Hematopoietic multipotent progenitor cell treated with erythropoietin and hydrocortisone succinate and interleukin-3 and kit ligand, for 4 days (in vitro differentiated cells): ENCODE measurements at places on chromosomes 5 and 9.

GRCh38 chr5:66230551-66230950 is 86.5 kb downstream of the SREK1 start:
- DNase-seq = peak; percentile 13

GRCh38 chr9:15227491-15227890 is 79.5 kb downstream of the TTC39B start:
- DNase-seq = no peak

GRCh38 chr9:2473681-2474080 is 147.9 kb upstream of the VLDLR start:
- DNase-seq = no peak

- DNase-seq = peak; percentile 74
Observed at GRCh38 chr9:98807070-98807813, at the start of gene GALNT12. TSS of gene GALNT12 (plus strand) at chr9:98807670. CDS start at chr9:98807699, 29 bp downstream.

DNA sequence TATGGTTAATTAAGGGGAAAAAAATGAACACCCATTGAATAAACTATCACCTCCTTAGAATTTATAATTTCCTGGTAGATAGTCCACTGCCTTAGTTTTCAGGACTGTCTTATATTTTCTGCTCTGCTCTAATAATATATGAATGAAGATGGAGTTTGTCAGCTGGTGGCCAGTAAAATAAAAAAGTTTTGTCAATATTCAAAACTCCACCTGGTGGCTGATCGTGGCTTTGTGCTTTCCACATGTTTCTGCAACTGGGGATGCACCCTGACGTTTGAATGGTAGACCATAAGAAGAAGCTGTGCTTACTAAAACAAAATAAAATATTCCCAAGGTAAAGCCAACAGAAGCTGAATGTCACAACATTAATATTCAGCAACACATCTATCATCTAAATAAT is 286.6 kb upstream of the IZUMO3 start:
- DNase-seq = peak; percentile 16

DNA sequence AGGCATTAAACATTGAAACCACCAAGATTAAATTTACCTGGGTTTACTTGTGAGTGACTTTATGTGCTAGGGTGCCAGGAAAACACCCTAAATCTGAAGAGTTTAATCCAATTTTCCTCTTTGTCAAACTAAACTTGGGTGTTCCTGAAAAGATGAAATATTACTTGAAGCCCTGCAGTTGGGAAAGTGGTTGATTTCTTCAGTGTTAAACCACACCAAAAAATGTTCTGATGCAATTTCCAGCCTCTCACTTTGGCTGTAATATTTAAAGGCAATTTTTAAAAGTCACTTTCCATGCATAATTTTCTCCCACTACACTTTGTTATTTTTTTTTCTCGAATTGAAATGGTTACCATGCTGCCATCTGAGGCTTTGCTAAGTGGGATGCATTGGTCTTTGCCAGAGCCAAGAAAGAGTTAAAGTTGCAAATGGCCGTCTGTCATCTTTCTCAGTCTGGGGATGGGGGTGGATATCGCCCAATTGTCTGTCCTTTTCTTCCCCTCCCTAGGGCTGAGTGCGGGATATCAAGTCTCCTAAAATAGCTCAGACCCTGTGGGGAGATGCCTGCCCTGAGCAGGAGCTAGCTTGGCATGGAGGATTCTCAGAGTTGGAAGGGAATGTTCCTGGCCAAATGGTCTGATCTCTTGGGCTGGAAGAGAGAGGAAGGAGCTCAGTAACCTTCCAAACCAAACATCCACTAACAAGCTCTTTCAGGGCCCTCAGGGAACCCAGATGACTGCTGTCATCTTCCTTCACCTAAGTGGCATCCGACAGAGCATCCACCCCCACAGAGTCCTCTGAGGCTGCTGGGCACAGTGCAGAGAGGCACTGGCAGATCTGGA is 13.6 kb upstream of the SHB start:
- no peak for DNase-seq

GRCh38 chr9:99058964-99059921 is 45.7 kb upstream of the TGFBR1 start:
- peak; percentile 90 for DNase-seq

DNA sequence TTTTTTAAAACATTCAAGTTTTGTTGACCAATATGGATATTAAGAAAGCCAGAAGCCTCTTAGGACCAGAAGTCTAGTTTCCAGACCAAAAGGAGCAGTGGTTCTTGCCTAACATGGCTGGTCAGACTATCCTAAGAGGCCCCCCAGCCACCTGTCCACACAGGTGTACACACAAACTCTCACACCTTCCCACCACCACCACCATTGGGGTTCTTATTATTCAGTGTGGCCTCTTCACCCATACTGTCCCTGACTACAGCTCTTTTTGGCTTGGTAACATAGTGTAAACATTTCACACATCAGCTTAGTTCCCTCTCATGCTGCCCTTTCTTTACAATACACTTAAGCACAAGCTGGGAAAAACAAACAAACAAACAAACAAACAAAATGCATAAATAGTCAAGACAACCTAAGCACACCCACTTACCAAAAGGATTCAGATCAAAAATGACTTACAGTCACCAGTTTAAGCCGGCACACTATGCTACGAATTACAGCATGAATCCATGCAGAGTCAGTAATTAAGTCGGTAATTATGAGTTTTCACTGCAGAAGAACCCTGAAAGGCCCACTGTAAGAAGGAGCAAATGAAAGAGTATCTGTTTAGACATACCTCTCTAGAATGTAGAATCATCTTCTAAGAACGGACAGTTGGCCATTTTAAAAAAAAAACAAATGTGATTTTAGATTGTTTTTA is 9.5 kb downstream of the LHFPL2 start:
- no peak for DNase-seq

- DNase-seq = no peak
Observed at GRCh38 chr5:97735209-97735608, 552.2 kb upstream of the RIOK2 start.

GRCh38 chr9:97412626-97413385 is 910 bp downstream of the TDRD7 start:
- DNase-seq = peak; percentile 54

DNA sequence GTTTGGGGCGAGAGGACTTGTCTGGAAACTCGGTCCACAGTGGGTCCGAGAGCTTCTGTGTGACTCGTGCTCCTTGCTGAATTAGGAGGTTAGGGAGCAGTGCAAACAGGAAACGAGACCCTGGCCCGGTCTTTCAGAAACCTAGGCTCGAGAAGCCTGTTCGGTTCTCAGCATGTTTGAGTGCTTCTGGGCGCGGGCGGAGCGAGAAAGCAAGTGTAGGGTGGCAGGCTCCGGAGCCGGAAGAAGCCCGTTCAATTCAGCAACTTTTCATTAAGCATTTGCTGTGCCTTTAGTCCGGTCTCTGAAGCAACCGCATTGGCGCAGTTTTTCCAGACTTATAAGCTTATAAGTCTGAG is 547 bp downstream of the CLTA start:
- peak; percentile 62 for DNase-seq

GRCh38 chr5:81639556-81639955 is 111.3 kb downstream of the SSBP2 start:
- no peak for DNase-seq

DNA sequence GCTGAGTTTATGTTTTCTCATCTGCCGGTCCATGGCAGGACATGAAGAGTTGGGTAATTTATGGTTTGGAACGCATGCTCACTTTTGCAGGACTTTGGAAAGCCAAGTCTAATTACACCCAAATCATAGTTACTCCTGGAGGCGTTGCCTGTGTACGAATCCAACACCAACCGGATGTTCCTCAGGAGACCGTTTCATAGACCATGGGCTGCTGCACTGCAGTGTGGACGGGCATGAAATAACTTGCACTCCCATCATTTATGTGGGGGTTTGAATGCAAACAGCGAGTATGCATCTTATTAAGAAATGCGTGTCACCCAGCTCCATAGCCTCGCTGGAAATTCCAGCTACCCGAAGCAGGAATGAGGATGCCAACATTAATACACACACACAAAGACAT is 96.1 kb upstream of the IRX2 start:
- no peak for DNase-seq

DNA sequence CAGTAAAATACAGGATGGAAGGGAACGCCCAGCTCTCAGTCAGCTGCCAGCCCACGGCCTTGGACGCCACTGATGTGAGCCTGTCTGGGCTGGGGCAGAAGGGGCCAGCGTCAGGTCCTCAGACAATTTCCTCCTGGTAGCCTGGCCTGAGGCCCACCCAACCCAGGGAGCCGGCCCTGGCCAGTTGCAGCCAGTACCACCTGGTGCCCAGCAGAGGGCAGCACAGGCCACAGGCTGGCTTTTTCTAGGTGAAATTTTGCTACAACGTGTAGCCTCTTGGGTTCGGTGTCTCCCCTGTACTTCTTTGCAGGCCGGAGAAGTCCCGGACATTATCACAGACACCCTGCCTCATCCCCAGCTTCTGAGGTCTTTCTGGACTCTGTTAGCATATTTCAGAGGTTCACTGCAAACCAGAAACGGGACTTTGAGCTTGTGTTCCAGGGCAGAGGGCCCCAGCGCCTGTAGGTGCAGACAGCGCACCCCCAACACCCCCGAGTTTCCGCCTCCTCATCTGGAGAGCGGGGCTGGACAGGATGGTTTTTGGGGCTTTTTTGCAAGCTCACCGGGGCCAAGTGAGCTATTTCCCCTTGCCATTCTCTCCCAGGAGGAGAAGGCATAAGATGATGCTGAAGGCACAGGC is 45.9 kb upstream of the KCNMB1 start:
- peak; percentile 76 for DNase-seq

- no peak for DNase-seq
Observed at GRCh38 chr9:124038239-124038638, 26.7 kb downstream of the LHX2 start.

GRCh38 chr5:53338971-53339370 is 141.5 kb upstream of the FST start:
- no peak for DNase-seq

DNA sequence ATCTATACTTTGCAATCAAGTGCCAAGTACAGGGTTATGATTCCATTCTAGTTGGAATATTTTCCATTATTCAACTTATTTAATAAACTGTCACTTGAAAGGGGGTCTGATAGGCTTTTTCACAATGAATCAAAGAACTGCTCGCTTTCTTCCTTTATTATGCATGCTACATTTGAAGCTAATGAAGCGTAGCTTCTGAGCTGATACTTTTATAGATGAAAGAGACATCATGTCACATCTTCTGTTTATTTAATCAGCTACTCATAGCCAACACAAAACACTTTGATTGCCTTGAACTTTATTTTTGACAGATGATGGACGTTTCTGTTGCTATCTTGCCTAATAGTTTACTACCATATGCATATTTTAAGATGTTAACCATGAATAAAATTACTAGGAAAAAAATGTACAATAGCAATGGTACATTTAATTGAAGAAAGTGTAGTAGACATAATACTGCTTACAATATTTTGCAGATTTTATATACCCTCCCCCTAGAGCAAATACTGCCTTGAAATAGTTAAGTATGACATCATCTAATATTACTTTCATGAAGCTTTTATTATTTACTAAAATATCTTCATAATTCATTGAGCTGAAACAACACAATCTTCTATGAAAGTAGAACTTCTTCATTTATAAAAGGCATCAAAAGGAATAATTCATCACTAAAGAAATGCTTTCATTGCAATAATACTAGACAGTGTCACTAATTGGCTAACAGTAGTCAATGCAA is 529.3 kb upstream of the TYRP1 start:
- no peak for DNase-seq

- no peak for DNase-seq
Observed at GRCh38 chr5:128111818-128112448, 28.4 kb downstream of the SLC12A2 start.

DNA sequence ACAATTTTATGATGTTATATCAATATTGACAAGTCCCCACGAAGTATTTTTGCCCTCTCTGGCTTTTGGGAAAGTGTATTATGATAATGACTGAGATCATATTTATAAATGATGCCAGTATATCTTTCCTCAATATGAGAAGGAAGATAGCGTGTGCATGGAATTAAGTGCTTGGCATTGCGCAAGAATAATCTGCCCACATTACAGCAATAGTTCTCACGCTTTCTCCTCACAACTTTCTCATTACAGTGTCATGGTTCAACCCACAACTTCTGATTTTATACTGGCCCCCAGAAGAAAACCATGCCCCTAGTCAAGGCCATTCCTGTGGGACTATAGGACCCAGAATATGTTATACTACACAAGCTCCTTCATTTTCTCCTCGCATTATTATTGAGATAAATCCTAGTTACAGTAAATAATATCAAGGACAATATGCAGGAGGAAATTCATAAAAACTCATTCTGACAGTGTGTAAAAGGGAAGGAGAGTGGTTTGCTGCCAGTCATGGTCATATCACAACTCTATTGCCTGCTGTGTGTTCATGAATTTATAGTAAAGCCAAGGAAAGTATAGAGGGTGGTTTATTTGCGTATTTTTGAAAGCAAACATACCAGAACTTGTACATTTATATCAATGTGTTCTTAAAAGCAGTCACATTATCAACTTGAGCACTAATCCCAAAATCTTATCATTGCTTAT is 114.1 kb downstream of the PIK3R1 start:
- peak; percentile 53 for DNase-seq

GRCh38 chr5:218457-219291 is 554 bp downstream of the SDHA start:
- DNase-seq = peak; percentile 66

DNA sequence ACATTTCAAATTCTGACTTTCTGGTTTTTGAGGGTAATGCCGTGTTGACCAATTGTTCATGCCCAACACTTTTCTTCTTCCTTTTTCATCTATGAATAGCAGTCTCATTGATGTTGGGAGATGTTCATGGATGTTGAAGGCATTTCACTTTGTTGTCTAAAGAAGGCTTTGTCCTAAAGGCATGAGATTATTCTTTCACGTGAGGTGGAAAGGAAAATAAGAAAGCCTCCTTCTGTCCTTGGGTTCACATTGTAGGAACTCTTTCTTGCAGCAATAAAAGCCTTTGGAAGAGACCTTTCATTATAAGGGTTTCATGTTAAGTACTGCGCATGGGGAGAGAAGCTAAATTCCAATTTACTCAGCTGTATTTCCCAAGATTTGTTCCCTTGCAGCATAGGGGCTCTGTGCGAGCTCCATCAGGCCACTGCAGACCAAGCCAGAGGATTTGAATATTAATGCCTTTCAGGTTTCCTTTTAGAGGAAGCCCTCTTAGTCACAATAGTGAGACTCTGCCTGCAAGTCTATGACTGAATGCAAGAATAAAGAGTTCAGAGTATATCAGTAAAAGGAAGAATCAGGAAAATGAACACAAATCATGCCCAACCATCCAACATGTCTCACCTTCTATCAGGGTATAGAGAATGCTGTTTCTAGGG is 274.6 kb downstream of the TMEM38B start:
- no peak for DNase-seq

- no peak for DNase-seq
Observed at GRCh38 chr9:27765266-27766072, 192.2 kb upstream of the C9orf72 start.

- no peak for DNase-seq
Observed at GRCh38 chr9:84583866-84584265, 85.7 kb upstream of the NTRK2 start.

DNA sequence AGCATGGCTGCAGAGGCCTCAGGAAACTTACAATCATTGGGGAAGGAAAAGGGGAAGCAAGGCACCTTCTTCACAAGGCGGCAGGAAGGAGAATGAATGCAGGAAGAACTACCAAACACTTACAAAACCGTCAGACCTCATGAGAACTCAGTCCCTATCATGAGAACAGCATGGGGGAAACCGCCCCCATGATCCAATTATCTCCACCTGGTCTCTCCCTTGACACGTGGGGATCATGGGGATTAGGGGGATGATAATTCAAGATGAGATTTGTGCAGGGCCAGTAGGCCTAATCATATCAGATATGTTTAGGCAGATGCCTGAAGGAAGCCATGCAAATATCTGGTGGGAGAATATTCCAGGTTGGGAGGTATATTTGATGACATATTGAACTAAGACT is 1176.4 kb upstream of the CDH18 start:
- DNase-seq = no peak
